K562 (cell line): ENCODE measurements at places on chromosomes 5 and 9.

DNA sequence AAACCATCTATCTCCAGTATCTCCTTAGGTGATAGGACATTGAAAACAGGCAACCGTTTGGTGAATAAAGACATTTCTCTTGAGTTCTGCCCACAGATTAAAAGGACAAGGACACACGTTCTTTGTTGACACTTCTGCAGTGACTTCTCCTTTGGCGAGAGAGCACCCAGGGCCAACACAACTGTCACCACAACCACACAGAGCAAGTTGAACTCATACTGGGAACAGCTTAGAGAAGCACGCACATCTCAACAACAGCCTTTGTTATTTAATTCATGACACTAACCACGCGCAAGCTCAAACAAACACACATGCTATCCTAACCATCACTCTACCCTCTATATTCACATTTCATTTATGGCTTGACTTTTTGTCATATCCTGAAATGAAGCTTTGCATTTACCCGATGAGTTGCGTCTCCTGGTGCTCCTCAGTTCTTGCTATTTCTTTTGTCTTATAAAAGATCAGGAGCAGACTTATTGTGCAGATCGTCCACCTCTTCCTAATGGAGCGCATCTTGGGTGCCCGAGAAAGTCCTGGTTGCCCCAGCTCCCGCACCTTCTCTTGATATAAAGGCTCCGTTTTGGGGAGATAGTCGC is 543 bp downstream of the ST8SIA4 start:
- no peak for DNase-seq

GRCh38 chr5:1745796-1746370 is 53.8 kb downstream of the MRPL36 start:
- no peak for DNase-seq

DNA sequence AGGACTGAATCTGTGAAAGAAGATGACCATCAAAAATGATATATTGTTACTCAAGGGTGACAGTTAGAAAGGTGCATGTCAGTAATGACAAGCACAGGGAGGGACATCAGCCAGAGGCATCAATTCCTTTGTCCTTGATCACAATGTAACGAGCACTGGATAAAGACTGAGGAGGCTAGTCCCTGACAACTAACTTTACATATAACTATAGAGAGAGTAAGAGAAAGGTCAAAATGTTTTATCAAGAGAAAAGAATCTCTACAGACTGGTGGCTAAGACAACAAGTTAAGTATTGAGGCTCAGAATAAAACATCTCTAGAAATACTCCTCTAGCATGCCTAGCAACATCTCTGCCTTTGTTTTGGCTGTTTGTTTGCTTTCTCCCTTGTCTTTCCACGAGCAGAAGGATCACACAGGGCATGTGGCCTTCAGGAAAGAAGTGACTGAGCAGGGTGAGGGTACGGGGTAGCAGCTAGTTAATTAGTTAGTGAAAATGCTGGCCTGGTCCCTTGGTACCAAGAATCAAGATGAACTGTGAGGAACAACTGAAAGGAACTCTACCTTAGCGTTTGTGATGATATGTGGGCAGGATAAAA is 724.1 kb upstream of the MEF2C start:
- no peak for DNase-seq

DNA sequence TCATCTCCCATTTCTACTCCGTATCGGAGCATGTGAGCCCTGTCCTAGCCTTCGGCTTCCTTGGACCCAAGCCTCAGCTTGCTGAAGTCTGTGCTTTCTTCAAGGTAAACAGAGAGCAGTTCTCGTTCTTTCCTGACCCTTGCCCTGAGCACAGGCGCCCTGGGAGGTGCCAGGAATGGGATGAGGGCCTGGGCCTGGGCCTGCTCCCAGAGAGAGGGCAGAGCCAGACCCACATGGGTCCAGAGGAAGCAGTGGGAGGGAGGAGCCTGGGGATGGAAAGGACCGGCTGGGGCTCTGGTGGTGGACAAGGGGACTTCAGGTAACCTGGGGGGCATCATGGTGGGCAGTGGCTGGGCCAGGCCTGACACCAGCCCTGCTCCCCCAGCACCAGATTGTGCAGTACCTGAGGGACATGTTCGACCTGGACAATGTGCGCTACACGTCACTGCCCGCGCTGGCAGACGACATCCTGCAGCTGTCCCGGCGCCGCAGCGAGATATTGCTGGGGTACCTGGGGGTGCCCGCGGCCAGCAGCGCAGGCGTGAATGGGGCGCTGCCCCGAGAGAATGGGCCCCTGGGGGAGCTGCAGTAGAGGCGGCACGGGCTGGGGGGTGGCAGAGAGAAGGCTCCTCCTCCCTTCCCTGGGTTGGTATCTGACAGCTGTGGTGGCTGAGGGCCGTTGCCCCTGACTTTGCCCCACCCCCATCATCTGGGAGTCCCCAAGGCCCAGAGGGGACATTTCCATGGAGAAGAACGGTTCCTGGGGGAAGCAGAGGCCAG is 10.9 kb upstream of the DOLPP1 start:
- DNase-seq: no peak

DNA sequence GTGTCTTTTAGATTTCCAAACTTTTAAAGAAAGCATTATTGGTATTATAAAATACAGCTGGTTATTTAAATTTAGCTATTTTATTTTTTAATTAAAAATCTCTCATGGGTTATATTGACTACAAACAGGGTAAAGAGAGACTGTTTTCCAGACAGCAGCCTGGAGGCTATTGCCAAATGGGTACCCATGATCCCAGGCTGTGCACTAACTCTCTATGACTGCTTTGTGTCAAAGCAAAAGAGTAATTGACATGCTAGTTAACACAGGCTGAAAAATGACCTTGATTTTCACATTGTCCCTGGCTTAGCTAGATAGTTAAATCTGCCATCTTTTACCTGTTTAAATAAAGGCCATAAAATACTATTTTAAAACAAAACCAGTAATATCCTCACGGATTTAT is 589.7 kb downstream of the ANXA1 start:
- no peak for DNase-seq

DNA sequence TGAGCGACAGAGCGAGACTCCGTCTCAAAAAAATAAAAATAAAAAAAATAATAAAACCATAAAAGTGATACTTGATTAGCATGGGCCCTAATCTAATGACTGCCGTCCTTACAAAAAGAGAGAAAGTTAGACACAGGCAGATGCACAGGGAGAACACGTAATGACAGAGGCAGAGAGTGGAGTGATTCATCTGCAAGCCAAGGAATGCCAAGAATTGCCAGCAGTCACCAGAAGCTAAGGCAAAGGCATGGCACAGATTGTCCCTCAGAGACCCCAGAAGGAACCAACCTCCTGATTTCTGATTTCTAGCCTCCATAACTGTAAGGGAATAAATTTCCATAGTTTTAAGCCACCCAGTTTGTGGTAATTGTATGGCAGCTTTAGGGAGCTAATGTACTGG is 79.6 kb upstream of the FREM1 start:
- no peak for DNase-seq
